ENCODE measurements at places on chromosomes 2 and 18. TPM values are rescaled to one million over a fixed set of nuclear protein-coding genes. Genes with fewer than 3 reads are reported as not detected.

DNA sequence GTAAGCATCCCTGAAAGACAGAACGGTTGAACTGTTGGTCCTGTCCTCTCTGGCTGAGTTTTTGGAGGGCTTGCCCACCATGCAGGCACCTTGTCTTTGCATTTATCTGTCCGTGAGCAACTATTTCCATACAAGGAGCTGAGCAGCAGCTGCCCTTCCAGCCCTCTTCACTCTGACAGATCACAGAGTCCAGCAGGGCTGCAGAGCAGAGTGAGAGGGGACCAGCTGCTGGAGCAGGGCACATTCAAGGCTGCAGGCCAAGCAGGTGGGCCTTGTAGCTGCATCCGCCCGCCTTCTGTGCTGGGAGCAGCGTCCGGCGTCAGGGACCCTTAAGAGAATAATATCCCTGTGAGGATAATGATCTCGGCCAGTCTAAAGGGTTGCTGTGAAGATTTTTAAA lies 9.5 kb downstream of the SMYD1 start:
- no peak for DNase-seq

- DNase-seq, result no peak
Observed at GRCh38 chr2:186603286-186603685, 13.4 kb downstream of the ITGAV start.

DNA sequence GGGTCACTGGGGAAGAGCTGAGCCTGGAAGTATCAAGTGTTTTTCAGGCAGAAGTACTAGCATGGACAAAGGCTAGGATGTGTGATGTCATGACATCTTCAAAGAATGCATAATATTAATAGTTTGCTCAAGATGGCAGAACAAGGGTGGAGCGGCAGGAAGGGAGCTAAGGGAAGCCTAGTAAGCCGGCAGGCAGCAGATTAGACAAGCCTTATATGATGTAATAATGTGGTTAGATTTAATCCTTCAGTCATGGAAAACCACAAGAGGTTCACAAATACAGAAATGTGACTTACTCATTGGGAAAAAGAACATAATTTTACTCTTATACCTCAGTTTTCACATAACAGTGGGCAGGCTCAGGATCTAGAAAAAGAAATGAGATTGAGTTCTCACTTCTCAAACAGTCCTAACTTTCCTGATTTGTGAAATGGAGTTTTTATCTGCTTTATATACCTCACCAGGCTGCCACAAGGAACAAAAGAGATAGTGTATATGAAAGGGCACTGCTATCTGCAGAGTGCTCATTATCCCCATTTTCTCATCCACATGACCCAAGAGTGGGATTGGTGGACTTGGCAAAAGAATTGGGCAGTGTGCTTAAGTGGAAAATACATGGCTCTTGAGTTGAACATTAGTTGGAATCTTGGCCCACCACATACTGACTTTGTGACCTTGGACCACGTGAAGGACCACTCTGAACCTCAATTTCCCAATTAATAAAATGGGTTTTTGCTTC lies 89.1 kb upstream of the LHCGR start:
- DNase-seq, result no peak

- DNase-seq, result no peak
Observed at GRCh38 chr2:113207021-113207420, 33.2 kb downstream of the PSD4 start.

- no peak for DNase-seq
Observed at GRCh38 chr2:15892151-15892880, 48.0 kb upstream of the MYCN start.

DNA sequence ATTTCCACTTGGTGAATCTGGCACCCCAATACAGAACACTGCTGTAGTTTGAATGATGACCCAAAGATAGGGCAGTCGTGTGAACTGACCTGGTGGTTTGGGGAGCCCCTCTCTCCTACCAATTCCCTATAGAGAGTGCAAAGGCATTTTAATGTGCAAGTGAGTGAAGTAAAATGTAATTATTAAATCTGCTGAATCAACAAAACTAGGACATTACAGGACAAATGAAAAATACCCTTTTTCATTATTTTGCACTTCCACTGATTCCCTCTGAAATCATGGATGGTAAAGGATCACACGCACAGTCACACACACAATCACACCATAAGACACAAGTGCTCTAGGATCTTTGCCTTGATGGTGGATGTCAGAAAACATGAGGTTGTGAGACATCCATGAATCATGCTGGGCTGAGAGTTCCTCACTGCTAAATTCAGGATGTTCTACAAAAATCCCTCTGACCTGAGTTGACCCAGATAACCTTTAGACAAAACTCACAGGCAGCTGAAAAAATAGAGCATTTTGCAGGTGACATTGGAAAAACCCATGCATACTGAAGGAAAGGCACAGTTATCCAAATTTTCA lies 197.4 kb downstream of the FBXO15 start:
- no peak for DNase-seq

DNA sequence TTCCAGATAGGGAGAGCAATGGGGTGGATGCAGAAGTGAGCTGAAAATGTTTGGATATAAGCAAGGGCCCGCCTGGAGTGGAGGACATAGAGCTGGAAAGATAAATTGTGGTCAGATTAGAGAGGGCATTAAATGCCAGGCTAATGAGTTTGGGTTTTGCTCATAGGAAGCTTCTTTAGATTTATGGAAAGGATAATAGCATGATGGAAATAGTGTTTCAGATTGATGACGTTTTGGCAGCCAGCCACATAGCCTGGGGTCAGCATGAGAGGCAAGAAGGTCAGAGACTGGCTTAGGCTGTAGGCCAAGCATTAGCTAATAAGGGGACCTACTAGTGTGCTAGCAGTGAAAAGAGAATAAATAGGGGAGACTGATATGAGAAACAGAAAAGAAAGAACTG lies 321.6 kb downstream of the STK39 start:
- no peak for DNase-seq

DNA sequence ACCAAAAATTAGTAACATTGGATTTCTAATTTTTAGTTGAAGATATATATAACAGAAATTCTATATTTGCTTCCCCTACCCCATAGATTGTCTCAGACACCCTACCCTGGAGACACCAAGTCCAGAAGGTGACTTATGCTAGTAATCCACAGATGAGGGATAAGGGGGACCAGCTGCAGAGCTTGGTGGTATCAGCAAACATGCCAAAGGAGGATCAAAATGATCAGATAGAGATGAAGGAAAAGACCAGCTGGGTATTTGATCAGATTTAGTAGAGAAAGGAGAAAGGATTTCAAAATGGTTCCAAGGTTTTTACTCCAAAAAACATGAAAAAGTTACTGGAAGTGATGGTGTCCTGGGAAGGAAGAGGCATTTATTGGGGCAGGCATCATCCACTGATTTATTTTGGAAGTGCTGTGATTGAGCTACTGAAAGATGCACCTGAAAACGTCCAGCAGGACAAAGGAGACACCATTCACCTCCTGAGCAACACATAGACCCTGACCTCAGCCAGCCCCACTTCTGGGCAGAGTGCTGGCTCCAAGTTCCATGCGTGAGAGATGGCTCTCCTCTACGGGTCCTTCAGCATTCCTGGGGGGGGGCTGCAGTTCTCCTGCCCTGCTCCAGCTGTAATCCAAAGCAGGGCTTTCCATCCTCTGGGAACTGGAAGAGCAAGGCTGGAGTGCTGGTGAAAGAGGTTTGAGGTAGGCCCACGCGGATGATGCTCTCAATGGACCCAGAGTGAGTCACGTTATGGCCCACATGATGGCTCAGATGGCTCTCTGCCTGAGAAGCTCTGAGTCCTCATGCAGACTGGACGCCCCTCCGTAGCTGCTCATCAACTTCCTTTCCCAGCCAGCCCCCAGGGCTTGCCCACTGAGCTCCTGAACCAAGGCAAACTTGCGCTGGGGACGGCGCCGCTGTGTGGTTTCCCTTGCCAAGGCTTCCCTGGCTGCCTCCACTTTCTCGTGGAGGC lies 3.7 kb upstream of the LRRFIP1 start:
- no peak for DNase-seq

DNA sequence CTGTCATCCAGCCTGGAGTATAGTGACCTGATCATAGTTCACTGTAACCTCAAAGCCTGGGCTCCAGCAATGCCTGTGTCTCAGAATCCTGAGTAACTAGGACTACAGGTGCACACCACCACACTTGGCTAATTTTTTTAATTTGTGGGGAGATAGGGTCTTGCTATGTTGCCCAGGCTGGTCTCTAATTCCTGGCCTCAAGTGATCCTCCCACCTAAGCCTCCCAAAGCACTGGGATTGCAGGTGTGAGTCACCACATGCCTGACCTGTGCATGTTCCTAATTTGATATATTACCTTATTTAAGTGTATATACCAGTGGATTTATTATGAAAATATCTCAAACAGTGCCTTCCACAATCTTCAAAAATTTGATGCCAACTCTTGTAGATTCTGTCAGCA lies 123.6 kb upstream of the XIRP2 start:
- DNase-seq, result no peak

- no peak for DNase-seq
Observed at GRCh38 chr2:159246325-159246988, 40.0 kb downstream of the WDSUB1 start.

DNA sequence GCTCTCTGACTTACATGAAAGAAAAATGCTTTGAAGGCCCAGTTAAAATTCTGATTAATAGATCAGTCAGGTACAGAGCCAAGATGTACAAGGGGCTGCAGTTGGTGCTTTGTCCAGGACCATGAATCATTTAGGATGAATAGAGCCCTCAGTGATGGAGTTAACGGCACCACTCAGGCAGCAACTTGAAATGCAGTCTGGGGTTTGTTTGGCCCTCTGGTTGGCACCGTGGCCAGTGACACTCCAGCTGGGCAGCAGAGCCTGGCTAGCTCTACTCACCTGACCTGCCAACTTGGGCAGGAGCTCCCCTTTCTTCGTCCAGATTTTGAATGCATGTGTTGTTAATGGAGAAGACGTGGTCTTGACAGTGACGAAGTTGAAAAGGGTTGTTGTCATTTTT lies 493.0 kb upstream of the ACVR2A start:
- DNase-seq, result no peak

DNA sequence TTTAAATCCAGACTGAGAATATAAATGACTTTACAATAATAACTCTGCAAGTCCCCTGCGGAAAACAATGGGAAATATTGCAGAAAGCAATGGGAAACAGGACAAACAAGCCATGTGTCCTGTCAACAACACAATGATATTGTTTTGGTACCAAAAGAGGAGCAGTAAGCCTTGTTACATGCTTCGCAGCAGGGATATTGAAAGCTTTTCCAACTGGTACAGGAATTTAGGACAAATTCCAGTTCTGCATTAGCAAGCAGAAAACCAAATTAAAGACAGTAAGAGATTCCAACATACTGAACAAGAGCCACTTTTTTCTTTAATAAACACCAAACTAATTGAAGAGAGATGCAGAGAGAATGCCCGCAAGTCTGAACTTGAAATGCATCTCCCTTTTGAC lies 30.0 kb downstream of the FRZB start:
- no peak for DNase-seq

- DNase-seq, result no peak
Observed at GRCh38 chr2:36493306-36493705, 104.7 kb downstream of the FEZ2 start.

GRCh38 chr18:22057908-22058527 lies 111.4 kb upstream of the GATA6 start:
- no peak for DNase-seq

DNA sequence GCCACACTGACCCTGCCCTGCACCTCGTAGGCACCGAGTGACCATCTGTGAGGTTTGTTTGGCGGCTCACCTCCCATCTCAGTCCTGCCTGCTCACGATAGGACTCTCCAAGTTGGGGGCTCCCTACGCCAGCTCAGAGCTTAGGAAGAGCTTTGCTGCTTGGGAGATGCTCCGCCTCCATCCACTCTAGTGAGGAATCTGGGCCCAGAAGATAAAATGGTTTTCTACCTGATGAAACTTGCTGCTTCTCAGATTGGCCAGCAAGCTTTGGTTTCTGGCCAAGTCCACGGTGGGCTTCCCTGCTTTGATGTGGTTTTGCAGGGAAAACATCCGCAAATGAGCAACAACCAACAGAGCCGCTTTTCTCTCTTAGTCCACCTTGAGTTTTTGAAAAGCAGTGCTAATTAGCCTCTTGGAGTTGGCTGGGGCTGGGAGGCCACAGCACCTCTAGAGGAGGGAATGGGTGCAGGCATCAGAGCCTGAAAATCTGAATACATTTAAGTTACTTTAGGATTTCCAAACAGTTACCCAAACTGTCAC lies 42.2 kb downstream of the THNSL2 start:
- no peak for DNase-seq

GRCh38 chr2:236705295-236706105 lies 135.9 kb downstream of the ACKR3 start:
- DNase-seq, result no peak

- DNase-seq, result no peak
Observed at GRCh38 chr2:133674433-133675331, 106.4 kb upstream of the NCKAP5 start.

- no peak for DNase-seq
Observed at GRCh38 chr18:58896734-58897508, 32.2 kb downstream of the ZNF532 start.

DNA sequence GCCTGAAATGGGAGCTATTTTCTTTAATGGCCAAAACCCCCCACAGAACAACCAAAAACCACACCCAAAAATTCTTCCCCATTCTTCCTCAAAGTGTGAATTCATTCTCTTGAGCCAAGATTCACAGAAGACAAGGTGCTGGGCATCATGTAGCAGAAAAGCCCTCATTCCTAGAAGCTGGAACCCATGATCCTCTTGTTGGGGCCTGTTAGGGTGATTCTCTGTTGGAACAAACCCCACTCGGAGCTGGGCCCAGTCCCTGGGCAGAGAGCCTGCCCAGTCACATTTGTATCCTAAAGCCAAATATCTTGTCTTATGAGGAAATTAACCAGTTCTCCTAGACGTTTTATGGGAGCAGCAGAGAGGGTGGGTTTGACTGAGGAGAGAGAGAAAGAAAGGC lies 22.8 kb upstream of the VPS4B start:
- no peak for DNase-seq

GRCh38 chr2:148263890-148264289 lies 243.0 kb downstream of the MBD5 start:
- no peak for DNase-seq

SNED1 gene
- total RNA-seq, result 3.5 TPM

SLC5A7 gene
- total RNA-seq, result not detected

LHCGR gene
- total RNA-seq, result not detected

KIF5C gene
- 19.8 TPM for total RNA-seq

AFF3 gene
- 0.53 TPM for total RNA-seq

IWS1 gene
- 53.7 TPM for total RNA-seq

ZDBF2 gene
- total RNA-seq, result 7.6 TPM

GALM gene
- 107 TPM for total RNA-seq

MC5R gene
- not detected for total RNA-seq

GKN1 gene
- not detected for total RNA-seq

PLA2R1 gene
- not detected for total RNA-seq

TTC39C gene
- 57.4 TPM for total RNA-seq

EPAS1 gene
- 9.0 TPM for total RNA-seq

ACMSD gene
- not detected for total RNA-seq

GPR17 gene
- not detected for total RNA-seq

TNFAIP6 gene
- total RNA-seq, result not detected

Measured in CD8-positive, alpha-beta memory T cell (primary cell).